NCI-H2081 (cell line): ENCODE measurements at places on chromosomes 3 and 15.

GRCh38 chr3:21328711-21329390, 422.2 kb downstream of the ZNF385D start:
- DNase-seq, result no peak

GRCh38 chr3:67601385-67601784, 53.0 kb downstream of the SUCLG2 start:
- DNase-seq, result no peak

DNA sequence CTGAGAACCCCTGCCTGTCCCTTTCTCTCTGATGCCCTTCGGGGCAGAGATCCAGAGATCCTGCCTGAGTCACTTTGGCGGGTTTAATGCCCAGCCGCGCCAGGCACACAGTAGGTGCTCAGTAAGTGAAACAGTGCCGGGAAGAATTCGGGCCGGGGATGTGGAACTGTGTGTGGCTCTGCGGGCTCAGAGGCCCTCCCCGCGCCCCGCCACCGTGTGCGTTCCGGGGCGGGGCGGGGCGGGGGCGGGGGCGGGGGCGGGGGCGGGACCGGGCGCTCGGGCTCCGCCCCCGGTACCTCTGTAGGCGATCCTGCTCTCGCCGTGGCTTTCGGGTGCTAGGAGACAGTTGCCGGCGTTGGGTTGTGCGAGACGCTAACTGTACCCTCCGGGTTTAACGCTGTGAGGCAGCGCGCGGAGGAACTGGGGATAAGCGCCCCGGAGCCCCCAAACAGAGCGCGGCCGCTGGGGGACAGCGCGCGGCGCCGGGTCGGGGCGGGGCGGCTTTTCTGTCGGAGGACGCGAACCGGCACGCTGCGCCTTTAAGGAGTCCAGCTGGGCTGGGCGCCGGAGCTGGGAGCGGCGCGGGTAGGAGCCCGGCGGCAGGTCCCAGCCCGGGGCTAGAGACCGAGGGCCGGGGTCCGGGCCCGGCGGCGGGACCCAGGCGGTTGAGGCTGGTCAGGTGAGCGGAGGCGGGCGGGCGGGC, at the start of gene ABHD6:
Gene ABHD6, plus strand, starts transcription at position 555 of the 703 bp plus-strand sequence. CDS start 18,795 bp downstream, outside the sequence.
- DNase-seq, result peak; percentile 68

- DNase-seq, result no peak
Measured at GRCh38 chr15:99671926-99672635, 61.2 kb downstream of the LYSMD4 start.
